ENCODE measurements at places on chromosomes 11 and 22.

GRCh38 chr22:31726692-31727091 is 23.2 kb downstream of the PRR14L start:
- no peak for DNase-seq

- no peak for DNase-seq
These were observed 256.9 kb downstream of the SOX6 start for GRCh38 chr11:16099343-16099900.

- DNase-seq, result no peak
These were observed 29.3 kb upstream of the PAMR1 start for GRCh38 chr11:35554491-35555437.

DNA sequence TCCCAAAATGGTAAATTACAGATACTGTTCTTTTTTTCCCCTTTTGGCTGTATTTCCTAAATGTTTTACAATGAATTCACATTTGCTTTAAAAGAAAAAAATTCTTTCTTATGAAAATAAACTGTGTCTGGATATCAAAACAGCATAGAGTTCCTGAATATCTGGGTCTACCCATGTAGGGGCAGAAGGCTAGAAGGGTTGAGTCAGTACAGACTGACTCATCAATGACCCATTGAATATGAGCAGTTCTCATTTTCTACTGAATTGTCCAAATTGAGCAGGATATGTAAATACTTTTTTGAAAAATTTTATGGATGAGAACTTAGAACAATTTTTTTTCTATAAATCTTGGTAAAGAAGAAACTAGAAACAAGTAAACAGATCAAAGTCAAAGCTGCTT is 16.3 kb upstream of the C11orf87 start:
- DNase-seq, result no peak

- DNase-seq, result no peak
These were observed 4.5 kb upstream of the MYRF start for GRCh38 chr11:61747967-61748285.

DNA sequence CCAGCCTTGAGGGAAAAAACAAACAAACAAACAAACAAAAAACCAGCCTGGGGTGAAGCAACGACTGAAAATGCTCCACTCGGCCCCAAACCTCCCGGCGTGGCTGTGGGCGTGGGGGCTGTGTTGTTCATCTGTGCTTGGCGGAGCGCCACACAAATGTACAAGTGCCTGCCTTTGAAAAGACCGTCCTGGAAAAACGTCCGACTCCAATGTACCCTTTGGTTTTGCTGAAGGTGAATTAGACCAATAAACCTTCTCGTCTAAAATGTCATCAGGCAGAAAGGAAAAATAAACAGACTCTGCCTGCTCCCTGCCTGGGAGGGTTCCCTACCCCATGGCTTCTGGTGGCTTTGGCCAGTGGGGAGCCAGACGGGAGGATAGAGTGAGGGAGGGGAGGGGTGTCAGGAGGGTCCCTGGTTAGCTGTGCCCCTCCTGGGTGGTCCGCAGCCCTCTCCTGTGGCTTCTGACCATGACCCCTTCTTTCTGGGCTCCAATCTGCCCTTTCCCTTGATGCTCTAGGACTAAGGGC is 93.9 kb downstream of the TRMU start:
- no peak for DNase-seq

- no peak for DNase-seq
These were observed 1180.6 kb downstream of the BRD1 start for GRCh38 chr22:48647051-48647450.

DNA sequence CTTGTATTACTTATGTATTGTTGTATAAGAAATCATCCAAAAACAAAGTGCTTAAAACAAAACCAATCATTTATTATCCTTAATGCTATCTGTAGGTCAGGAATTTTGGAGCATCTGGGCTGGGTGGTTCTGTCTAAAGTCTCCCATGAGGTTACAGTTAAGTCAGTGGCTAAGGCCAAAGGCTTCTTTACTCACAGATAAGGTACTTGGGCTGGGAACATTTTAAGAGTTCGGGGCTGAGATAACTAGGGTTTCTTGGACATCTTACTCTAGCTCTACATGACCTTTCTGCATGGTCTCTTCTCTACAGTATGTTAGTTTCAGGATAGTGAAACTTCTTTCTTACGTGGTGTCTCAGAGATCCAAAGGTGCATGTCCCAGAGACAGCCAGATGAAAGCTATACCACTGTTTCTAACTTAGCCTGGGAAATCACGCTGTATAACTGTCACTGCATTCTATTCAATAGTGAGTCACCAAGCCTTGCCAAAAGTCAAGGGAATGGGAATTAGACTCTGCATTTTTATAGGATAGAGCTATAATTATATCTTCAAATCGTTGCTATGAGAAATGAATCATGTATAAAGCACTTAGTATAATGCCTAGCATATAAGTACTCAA is 29.6 kb downstream of the SOX6 start:
- no peak for DNase-seq

- DNase-seq, result no peak
These were observed at the start of gene LARGE1 for GRCh38 chr22:33920197-33920540. LARGE1 (minus strand) TSS chr22:33920476.

DNA sequence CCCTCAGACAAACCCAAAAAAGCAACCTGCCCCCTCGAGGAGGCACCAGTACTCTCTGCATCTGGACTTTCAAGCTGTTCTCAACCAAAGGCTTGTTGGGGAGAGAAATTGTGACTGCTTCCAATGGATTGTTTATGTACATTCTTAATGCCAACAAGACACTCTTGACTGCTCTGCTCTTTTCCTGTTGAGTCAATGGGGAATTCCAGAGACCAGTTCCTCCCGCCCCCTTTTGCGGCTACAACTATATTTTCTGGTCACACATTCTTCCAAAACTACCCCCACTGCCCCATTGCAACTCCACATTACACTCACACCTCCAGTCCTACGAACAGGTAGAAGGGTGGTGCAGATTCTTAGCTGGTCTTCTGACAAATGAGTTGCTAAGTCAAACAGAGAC is 187.0 kb downstream of the DSCAML1 start:
- no peak for DNase-seq

GRCh38 chr11:78542007-78542406 is 32.7 kb downstream of the NARS2 start:
- no peak for DNase-seq

GRCh38 chr11:132852361-132852760 is 679.9 kb downstream of the OPCML start:
- no peak for DNase-seq

DNA sequence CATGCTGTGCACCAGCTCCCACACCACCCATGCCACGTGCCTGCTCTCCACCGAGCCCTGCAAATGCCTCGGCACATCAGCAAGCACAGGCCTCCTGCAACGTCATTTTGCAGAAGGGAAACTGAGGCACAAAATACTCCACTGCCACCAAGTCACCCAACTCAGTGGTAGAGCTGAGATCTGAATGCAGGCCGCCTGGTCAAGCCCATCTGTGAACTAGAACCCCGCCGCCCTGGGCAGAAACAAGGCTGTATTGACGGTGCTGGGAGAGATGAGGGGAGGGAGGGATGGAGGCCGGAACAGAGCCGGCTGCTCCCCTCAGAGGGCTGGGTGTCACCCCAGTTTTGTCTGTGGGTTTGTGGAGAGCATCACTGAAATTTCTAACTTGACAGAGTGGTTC is 81.4 kb downstream of the CDKN1C start:
- DNase-seq, result no peak
